ENCODE measurements at places on chromosomes 1 and 21.

- no peak for DNase-seq
These were observed 42.6 kb downstream of the F13B start for GRCh38 chr1:197024460-197024859.

DNA sequence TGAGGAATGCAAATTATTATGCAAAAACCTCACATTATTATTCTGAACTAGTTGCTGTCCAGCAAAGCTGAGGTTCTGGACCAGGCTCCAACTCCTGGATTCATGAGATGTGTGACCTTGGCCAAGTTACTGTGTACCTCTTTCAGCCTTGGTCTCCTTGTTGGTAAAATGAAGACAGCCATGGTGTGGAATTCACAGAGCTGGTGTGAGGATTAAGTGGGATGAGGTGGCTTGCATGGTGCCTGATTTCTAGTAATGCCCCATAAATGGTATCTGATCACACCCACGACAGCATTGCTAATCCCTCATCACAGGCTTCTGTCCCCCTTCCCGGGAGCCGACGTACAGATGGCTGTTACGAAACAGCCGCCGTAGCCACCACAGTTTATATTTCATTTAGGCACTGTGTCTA is 59.6 kb downstream of the PGBD5 start:
- peak; percentile 35 for DNase-seq

GRCh38 chr1:42176902-42177519 is 12.5 kb upstream of the GUCA2A start:
- no peak for DNase-seq

DNA sequence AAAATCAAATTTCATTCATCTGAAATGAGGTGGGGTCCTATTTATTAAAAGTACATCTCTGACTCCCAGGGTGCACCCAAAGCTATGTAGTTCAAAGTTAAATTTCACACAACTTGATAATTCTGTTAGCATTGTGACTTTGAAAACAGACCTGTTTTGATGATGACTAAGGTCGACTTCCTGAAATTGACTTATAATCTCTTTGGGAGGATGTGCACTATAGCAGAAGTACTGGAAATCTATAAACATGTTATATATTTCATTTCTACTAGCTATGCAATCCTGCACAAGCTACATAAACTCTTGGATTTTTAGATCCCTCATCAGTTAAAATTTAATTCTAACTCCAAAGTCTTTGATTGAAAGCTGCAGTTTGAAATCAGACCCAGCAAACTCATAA is 507.6 kb downstream of the NEGR1 start:
- no peak for DNase-seq

DNA sequence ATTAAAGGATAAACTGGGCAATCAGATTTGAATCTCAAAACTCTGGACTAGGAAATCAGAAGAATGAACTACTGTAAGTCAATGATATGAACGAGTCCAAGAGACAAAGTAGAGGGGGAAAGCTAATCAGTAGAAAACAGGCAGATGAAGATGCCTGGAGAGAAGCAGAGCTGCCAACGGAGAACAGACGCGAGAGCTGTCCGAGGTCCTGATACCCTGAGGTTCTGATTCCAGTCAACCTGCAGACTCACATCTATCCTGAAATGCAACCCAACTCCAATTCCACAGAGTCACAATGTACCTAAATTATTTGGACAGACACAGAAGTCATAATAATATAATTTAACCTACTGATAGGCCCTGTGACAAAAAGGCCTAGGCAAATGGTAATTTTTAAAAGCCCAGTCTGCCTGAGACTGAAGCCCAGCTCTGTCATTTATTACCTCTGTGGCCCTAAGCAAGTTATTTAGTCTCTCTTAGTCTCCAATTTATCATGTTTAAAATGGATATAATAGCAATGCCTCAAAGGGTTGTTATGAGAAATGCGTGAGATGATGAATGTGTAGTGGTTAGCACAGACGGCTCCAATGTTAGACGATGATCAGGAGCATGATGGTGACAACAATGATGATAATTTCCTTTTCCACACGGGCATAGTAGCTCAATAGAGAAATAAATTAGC is 33.4 kb downstream of the RGS7 start:
- DNase-seq, result no peak

GRCh38 chr1:186183219-186183618 is 191.8 kb downstream of the TPR start:
- DNase-seq, result no peak

DNA sequence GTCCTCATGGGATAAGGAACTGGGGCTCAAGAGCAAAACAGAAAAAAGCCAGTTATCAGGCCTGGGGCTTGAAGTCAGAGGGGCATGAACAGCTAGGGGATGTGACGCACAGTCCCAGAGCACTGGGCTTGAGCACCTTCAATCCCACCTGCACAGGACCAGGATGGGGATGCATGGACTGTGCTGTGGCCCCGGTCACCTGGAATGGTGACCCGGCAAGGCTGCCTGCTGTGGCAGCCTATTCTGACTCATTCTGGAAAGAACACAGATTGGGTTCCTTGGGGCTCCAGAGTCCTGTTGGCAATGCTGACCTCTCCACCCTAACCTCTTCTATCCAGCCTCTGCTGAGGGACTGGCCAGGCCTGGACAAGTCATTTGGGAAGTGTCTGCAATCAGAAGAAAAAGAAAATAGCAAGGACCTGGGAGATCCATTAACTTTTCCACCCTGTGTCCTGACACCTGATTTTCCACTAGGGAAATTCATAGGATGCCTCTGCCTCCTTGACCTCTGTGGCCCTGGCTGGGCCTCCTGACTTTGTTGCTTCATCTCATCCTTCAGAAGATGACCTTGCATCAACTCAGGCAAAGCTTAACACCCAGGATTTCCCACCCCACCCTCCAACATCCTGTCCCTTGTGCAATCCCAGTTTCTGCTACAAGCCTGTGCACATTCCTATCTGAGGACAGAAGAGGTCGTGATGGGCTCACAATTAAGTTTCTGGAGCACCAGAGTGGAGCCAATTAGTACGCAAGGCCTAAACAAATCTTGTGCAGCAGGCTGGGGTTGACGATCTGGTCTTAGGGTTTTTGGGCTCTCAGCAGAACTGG is 17.9 kb upstream of the FMOD start:
- no peak for DNase-seq

DNA sequence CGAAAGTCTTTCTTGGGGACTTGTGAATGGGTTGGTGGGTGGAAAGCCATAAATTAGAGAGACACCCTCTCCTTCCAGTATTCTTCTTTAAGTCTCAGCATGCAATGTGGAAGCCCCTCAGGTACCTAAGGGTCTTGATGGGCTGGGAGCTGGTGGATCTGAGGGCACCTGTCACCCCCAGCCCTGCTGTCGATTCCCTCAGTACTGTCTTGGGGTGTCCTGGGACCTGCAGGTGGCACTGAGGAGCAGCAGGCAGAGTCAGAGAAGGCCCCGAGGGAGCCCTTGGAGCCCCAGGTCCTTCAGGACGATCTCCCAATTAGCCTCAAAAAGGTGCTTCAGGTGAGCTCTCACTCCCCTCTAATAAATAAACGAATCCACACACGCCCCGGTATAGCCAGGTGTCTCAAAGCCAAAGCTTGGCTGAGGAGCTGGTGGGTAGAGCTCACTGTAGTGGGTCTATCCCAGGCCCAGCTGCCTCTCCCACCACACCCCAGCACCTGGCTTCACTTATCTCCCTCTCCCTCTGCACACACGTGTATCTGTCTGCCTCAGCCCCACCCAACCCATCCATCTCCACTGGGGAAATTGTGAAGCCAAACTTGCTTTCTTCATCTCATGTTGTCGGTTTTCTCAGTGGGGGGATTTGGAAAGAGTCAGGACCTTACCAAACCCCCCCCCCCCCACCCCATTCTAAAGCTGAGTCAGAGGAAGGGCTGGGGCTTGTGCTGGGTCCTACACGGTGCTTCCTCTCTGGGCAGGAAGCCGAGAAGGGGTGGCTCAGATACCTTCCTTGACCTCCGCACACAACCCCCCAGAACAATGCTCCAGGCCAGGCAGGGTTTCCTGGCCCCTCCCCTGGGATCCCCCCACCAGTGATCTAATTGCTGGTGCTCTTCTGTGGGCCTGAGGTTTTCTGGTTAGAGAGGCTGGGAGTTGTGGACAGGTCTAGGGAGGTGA is 1.6 kb downstream of the ADAM15 start:
- no peak for DNase-seq

DNA sequence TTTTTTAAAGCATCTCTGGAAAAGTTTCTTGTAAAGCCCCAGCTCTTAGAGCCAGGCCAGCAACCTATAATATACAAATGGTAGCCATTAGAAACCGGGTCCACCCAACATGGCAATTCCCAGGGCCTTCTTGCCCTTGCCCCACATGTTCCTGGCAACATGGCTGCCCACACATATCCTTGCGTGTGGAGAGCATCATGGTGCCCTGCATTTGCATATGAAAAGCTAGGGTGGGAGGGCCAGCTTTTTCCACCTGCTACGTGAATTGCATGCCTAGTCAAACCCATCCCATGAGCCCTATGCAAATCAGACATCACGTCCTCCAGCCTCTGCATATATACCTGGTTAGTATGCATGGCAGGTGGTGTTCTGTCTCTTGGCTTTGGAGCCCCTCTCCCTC is 88.2 kb downstream of the RABGAP1L start:
- DNase-seq, result no peak

DNA sequence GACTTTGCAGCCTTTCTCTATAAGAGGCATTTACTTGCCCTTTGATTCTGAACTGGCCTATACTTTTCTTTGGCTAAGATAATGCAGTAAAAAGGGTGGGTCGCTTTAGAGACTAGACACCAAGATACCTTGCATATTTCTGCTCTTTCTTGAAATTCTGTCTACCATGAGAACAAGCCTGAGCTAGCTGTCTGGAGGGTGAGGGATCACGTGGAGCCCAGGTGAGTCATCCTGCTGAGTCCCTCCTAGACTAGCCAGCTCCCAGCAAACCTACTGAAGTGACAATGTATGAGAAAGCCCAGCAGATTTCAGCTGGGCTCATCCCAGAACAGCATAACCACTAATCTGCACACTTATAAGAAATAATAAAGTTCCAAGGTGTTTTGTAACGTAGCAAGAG is 408.0 kb upstream of the KAZN start:
- DNase-seq, result no peak

GRCh38 chr1:235465066-235465465 is 39.2 kb downstream of the B3GALNT2 start:
- no peak for DNase-seq

DNA sequence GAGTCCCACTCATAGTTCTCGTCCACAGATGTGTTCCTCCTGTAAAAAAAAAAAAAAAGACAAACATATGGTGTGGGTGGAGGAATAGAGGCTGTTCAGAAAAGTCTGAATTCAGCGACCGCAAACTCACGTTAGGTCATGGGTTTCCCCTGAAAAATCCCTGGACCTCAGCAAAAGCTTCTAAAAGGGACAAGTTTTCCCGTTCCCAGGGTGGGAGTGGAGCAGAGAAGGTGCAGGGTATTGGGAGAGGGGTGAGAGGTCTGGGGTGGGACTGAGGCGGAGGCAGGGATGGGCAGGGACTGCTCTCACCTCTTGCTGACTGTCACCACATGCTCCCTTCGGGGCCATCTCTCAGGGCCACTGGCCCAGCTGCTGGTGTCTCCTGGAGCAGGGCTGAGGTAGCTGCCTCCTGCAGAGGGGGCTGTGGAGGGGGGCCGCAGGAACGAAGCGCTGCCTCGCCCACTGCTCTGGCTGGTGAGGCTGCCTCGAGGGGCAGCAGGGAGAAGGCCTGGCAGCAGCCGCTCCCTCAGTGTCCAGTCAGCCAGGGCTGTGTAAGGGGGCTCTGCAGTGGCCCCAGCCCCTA is 2.6 kb upstream of the TAGLN2 start:
- no peak for DNase-seq

DNA sequence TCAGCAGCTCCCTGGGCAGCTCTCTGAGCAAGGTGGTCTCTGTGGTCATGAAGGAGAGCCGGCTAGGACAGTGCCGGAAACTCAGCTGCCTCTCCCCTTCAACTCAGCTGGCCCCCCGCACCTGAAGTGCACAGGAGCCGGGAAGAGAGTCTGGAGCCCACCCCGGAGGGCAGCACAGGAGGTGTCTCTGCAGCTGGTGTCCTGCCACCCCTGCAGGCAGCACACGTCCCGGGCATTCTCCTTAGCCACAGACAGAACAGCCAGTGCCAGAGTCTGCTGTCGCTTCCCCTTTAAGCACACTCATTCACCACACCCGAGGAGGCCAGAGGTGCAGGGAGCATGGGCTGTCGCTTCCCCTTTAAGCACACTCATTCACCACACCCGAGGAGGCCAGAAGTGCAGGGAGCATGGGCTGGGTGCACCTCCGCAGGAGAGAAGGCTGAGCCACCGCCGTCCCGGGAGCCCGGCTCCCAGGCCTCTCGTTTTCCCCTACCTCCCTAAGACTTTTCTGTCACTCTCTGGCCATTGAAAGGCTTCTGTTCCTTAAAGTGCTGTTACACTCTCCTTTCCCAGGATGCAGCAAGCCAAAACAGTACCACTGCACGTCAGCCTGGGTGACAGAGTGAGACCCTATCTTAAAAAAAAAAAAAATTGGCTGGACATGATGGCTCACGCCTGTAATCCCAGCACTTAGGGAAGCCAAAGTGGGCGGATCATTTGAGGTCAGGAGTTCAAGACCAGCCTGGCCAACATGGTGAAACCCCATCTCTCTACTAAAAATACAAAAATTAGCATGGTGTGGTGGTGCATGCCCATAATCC is 16.9 kb upstream of the SAMD11 start:
- DNase-seq, result no peak

- no peak for DNase-seq
These were observed 31.7 kb downstream of the ARHGAP29 start for GRCh38 chr1:94205639-94206038.

- DNase-seq, result no peak
These were observed 20.9 kb downstream of the S1PR1 start for GRCh38 chr1:101257500-101258325.

DNA sequence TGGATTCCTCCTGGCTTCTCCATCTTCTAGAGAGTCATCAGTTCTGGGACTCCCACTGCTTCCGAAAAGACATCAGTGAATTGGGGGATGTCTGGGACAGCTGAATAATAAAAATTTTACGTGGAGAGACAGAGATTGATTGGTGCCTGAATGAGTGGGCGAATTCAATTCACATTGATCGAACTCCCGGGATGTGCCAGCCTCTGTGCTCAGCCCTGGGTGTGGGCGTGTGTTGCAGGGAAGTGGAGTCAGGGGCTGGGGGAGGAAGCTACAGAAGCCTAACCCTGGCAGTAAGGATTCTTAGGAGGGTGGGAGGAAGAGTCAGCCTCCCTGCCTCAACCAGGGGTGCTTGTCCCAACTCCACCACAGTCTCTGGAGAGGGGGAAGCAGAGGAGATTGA is 18.0 kb upstream of the STUM start:
- no peak for DNase-seq

DNA sequence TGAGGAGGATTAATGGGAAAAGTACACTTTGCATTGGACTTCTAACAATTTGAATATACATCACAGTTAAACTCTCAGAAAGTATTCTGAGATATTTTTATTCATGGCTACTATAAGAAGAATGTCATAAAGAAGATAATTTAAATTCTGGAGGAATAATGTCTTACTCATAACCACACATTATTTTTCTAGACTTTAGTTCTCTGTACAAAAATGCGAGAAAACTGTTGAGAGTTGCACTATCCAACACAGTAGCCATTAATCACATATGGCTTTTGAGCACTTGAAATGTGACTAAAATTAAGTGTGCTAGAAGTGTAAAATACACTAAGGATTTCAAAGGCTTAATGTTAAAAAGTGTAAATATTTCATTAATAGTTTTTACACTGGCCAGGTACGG is 53.8 kb downstream of the CRB1 start:
- no peak for DNase-seq

All from occipital lobe (tissue), 3 donors.